ENCODE measurements at places on chromosomes 1 and 21.

DNA sequence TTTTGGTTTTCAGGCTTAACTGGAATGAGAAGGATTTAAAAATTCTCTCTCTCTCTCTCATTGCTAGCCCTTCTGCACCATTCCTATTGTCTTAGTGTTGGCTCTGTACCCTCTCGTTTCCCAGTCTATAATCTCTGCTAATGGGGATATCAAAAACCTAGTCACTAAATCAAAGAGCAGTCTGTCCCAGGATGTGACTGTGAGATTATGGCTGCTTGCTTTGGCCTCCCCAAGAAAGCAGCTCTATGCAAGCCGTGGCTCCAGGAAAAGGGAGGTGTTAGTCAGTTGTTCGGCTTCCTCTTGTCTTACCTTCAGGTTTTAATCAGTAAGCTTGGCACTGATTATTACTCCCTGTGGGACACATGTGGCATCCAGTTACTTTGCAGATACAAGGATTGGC, 468.8 kb downstream of the USP25 start:
- no peak for DNase-seq

- no peak for DNase-seq
Measured at GRCh38 chr1:248857749-248858095, 1.2 kb downstream of the ZNF692 start.

DNA sequence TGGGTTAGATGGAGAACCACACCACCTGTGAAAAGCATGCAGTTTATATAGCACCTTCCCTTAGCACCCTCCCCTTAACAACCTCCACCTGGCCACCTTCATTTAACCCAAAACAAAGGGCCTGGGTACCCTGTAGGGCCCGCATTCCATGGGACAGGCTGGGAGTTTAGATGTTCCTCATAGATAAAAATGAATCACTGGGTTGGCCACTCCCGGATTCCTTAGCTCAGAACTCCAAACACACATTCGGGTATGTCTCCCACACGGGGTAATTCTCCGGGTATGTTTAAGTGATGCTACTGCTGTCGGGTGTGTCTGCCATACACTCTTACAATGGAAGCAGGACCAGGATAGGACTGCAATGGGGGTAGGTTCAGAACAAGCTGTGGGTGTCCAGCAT, 43.9 kb upstream of the FOXO6 start:
- no peak for DNase-seq

DNA sequence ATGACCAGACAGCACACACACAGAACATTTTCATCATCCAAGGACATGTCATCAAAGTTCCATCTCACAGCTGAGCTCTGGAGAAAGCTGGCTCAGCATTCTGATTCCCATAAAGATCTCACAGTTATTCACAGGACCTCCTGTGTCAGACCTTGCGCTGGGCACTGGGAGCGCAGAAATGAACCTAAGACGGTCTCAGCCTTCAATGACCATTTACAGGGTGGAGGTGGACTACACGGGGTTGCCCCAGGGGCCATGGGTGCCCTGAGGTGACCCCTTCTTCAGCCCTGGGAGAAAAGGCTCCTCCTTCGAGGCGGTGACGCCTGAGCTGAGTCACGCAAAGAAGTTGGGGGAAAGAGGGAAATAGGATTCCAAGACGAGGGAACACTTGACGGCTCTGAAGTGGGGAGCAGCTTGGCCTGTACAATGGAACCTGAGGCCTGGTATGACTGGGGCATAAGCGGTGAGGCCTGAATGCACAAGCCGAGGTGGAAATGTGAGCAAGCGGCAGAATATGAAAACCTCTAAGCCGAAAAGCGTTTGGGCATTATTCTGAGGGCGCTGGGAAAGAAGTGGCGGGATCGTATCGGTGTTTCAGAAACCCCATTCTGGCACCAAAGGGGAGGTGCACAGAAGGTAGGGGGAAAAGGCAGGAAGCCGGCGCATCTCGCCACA, 797 bp downstream of the CC2D1B start:
- no peak for DNase-seq

DNA sequence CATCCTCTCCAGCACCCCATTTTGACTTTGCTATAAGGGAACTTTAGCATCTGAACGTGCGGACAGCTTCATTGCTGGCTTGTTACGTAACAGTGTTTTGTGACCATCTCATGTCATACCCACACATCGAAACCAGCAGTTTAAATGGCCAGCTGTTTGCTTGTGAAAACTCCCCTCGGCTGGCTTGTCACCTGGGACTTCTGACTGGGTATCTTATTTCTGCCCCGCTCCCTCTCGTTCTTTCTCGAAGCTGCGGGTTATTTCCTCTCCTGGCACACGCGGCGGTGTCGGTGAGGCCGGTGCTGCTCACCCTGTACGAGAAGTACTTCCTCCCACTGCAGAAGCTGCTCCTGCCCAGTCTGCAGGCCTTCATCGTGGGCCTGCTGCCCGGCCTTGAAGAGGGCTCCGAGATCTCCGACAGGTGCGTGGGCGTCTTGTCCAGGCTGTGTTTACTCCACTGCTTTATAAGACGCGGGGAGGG, 43.5 kb downstream of the DOP1B start:
- DNase-seq = no peak
